Islet precursor cell (in vitro differentiated cells): ENCODE measurements at places on chromosomes 11 and 22.

DNA sequence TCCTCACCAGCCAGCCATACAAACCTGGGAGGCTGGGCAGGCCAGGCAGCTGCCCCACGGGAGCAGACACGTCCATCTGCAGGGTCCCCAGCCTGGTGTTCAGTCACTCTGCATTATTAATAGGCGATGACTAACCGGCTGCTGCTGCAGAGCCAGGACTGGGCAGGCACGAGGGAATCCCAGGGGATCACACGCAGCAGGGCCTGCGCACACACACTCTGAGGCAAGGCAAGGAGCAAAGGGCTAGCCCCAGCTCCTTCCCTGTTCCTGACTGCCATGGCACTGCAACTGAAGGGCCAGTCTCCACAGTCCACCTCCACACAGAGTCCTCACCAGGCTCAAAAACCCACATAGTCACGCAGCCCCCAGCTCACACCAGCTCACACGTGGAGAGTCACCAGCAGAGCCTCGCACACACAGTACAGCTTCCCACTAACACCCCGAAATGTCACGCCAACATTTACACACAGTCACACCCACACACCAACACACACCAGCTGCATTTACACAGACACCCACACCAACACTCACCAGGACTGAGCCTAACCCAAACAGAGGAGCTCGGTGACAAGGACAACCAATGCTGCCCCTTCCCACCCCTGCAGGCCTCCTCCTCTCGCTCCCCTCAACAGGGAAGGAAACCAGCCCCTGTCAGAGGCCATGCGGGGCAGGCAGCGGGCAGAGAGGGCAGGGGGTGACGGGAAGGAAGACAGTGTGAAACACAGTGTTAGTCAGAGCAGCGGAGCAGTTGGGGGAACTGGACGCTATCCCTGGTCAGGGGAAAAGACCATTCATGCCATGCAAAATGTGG lies 47.3 kb downstream of the NRXN2 start:
- peak; percentile 85 for DNase-seq

DNA sequence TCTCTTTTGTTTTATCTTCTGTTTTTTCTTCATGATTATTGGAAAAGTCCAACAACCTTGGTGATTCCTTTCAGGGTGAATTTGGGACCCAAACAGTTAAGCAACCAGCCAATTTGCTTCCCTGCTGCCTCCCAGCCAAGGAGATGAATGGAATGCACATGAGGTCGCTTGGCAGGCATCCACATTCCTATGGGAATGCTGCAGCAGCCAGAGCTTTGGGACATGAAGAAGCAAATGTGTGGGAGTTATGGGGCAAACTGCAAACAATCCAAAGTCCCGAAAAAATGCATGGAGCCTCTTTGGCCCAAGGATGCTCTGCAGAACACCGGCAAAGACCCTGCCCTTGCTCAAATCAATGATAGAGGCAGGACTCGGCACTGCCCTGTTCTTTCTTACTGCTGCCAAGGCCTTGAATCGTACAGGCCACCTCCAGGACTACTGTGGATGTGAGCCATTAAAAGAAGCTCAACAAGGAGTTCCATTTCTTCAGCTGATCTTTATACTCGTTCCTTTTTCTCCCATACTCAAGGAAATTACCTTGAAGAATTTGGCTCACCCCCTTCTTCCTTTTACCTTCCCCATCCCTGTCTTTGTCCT lies 117.3 kb upstream of the TEAD1 start:
- peak; percentile 93 for DNase-seq

DNA sequence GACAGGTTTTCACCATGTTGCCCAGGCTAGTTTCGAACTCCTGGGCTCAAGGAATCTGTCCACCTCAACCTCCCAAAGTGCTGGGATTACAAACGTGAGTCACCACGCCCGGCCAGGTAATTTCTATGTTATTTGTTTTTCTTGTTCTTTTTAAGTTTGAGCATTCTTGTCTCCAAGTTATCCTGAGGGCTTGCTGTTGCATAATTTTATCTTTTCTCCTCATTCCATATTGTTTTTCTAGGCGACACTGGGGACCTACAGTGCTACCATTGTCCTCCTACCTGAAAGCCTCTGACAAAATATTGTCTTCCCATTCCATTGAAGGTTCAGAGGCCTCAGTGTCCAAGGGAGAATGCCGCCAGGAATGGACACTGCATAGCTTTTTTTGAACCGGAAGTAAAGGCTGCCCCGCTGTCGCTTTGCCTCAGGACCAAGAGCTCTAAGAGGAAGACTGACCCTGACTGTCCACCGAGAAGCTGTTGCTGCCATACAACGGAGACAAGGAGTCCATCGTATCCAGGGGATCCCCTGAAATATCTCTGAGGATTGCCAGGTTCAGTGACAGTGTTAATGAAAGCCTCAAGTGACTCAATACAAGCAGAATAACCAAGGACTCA lies 9.7 kb downstream of the AP5B1 start:
- no peak for DNase-seq

DNA sequence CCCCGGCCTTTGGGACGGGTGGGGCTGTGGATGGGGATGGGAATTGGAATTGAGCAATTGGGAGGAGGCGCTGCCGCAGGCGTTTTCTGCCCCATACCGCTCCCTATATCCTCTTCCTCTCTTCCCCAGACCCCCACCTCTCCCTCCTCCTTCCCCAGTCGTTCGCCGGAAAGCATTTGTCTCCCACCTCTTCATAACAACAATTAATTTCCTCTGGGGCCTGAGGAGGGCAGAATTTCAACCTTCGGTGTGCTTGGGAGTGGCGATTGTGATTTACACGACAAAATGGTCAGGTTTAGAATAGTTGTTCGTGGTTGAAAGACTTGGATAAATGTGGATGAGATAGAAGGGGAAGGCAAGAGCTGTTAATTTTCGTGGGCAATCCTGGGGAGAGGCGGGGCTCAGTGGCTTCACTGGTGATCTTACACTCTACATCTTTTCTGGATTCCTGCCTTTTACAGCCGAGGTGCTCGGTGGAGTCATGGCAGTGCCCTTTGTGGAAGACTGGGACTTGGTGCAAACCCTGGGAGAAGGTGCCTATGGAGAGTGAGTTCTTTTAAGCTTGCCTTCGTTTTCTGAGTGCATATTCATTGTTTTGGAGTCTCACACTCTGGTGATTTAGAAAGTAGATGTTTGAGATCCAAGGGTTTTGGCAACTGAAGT lies 1.5 kb downstream of the CHEK1 start:
- DNase-seq = peak; percentile 92

DNA sequence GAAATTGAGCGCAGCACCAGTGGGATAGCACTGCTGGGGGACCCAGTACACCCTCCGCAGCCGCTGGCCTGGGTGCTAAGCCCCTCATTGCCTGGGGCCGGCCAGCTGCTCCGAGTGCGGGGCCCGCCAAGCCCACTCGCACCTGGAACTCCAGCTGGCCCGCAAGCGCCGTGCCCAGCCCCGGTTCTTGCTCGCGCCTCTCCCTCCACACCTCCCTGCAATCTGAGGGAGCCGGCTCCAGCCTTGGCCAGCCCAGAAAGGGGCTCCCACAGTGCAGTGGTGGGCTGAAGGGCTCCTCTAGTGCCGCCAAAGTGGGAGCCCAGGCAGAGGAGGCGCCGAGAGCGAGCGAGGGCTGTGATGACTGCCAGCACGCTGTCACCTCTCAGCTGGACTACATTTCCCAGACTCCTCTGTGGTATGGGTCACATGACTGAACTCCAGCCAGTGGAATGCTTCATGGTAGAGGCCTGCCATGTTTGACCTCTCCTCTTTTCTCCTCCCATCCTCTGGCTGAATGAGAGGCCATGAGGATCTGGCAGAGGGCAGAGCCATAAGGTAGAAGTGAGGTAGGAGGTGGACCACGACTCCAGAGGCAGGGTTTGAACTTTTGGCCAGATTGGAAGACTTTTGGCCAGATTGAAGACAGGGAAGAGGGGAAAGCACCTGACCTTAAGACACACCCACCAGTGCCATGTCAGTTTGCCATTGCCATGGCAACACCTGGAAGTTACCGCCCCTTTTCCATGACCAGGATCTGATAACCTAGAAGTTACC lies 6.2 kb downstream of the MRGPRD start:
- peak; percentile 50 for DNase-seq

GRCh38 chr11:72609045-72609444 lies 65.2 kb downstream of the PDE2A start:
- no peak for DNase-seq
